Cortex of kidney (tissue), 1 donor: ENCODE measurements at places on chromosomes 7 and 10.

DNA sequence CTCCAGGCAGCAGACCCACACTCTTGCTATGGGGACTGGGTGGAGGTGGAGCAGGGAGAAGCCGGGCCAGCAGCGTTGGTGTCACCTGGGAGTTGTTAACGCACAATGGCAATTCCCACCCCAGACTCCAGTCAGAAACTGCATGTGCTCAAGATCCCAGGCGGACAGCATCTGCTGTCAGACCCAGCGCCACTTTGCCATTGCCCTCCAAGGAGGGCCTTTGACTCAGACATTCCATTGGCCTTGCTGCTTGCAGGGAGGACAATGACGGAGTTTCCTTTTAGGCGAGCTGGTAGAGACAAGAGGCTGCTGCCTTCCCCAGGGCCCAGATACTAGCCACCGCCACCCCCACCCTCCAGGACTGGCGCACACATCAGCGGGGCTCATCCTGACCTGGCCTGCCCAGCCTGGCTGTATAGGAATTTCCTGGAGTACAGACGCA, 34.5 kb downstream of the ZNF775 start:
- no peak for DNase-seq

- DNase-seq, result no peak
Measured at GRCh38 chr10:116403740-116404250, 23.9 kb upstream of the PNLIPRP3 start.

GRCh38 chr7:98557538-98558031, 59.5 kb upstream of the NPTX2 start:
- DNase-seq, result no peak

DNA sequence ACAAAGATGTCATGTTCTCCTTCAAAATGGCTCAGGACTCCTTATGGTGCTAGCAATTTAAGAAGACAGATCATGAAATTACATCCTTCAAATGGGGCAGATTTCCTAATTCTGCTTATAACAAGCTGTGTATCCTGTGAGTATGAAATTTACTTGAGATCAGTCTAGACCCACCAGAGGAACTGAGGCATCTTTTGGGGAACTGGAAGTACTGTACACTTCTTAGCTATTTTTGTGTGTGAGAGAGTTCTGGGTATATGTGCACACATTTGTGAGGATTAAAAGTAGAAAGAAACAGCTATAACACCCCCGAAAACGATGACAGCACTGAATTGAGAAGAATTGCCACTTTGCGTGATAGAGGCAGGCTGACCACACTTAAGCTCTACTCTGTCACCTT, 187.0 kb upstream of the CCDC6 start:
- no peak for DNase-seq

- no peak for DNase-seq
Measured at GRCh38 chr7:36862771-36863261, 138.5 kb upstream of the AOAH start.

DNA sequence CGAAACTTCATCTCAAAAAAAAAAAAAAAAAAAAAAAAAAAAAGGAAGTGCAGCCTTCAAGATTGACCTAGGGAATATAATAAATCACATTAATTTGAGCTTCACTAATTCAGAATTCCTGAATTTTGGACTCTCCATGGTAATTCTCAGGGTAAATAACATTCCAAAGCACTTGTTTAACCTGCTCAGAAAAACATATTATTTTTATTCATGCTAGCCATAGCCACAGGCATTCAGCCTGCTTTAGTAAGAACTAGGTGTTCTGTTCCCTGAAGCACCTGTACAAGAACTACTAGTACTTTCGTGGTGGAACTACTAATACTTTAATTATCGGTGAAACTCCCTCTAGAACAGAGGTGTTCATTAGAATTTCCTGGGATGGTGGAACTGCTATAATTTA, 169.3 kb downstream of the RTKN2 start:
- DNase-seq, result no peak

DNA sequence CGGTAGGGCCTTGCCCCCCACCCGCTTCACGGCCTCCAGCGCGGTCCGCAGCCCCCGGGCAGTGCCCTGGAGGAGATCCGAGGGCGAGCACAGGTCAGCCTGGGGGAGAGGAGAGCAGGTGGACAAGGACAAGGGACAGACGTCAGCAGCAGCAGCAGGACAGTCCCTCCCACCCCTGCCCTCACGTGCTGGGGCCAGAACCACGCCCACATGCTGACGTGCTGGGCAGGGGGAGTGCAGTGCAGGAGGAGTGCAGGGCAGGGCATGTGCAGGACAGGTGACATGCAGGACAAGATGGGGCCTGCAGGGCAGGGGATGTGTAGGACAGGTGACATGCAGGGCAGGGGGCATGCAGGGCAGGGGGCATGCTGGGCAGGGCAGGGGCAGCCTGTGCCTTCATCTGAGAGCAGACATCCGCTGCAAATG, 1.5 kb upstream of the SAP25 start:
- DNase-seq, result no peak

GRCh38 chr7:108204281-108204796, 74.2 kb upstream of the LAMB4 start:
- no peak for DNase-seq

DNA sequence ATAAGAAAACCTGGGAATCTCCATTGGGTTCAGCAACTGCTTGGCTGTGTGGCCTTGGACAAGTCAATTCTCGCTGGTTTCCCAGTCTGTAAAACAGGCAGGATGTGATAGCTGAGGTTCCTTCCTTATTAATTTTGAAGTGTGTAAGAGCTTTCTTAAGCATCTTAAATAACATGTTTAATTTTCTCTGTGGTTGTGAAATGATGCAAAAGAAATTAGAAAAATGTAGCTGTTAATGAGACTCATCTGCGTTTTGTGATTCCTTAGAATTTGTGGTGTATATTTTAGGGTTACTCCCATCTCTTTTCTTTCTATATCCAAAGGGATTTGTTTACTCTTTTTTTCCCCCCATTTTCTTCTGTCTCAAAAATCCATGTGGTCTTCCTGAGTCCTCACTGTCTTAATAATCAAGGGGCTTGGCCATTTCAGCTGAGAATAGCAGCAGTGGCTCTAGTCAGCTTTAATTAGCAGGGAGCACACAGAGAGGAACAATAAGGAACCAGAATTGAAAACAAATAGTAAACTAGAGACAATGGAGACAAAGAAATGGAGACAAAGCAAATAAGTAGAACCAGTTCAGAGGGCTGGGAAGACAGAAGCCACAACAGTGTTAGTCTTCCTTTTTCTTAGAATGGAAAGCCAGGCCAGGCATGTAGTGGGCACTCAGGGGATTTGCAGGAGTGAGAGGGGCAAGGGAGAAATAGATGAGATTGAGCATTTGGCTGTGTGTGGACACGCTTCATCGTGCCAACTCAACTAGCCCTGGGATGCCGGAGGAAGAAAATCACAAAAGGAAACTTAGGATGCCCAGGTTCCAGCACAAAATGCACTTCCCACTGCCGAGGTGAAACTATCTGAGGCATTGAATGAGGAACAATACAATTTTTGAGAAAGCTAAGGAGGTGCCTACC, 93.9 kb downstream of the CHN2 start:
- DNase-seq, result no peak

DNA sequence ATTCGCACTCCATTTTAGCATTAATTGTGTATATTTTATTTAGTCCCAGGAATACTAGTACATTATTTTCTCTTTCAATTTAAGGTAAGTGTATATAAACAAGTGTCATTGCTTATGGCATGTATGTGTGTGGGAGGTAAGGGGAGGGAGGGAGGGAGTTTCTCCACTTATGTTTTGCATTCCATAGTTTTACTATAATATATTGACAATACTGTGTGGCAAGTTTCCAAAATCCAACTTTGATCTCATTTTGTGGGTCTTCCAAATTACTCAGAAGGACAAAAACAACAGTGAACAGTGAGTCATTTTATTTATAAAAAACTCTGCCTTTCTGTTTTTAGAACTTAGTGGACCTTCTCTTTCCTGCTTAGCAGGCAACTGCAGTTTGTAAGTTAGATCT, 102.3 kb upstream of the SEMA3E start:
- DNase-seq, result no peak

GRCh38 chr7:5596046-5596895, 172.6 kb upstream of the TNRC18 start:
- DNase-seq, result no peak

DNA sequence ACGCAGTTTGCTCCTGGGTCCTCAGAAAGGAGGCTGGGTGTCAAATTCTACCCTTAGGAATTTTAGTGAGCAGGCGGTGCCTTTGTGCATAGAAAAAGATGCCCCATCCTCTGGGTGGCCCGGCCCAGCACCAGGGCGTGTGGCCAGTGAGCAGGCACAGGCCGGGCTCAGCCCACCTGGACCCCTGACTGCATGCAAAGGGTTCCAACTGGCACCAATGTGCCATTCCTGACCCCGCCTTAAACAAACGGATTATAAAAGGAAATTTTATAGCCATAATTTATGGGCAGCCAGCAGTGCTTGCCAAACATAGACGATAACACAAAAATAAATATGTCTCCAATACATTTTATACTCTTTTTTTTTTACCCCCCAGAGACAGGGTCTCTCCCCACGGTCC, 40.1 kb upstream of the GNA12 start:
- no peak for DNase-seq
